Right renal cortex interstitium (tissue), 3 donors: ENCODE measurements at places on chromosomes 6 and 20. TPM values are rescaled to one million over a fixed set of nuclear protein-coding genes. Genes with fewer than 3 reads are reported as not detected.

DNA sequence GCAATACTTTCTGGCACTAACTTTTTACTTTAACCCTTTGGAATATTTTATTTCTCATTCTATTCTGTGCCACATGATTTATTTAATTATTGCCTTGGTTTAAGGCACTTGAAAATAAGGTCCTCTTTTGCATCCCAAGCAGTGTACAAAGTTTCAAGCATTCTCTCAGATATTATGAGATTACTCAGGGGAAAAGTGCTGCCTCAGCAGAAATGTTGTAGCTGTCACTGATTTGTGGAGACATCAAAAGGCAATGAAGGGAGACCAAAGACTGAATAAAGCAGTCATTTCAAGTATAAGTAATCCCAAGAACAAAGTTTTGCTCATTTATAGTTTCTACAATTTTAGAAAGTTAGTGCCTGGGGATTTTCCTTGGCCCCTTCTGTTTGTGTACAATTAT lies 253.0 kb downstream of the RNF144B start:
- no peak for DNase-seq

DNA sequence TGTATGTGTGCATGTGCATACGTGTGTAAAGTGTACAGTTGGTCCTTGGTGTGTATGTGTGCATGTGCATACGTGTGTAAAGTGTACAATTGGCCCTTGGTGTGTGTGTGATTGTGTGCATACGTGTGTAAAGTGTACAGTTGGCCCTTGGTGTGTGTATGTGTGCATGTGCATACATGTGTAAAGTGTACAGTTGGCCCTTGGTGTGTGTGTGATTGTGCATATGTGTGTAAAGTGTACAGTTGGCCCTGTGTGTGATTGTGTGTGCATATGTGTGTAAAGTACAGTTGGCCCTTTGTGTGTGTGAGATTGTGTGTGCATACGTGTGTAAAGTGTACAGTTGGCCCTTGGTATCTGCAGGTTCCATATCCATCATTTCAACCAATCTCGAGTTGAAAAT lies 5.1 kb upstream of the LIME1 start:
- no peak for DNase-seq

- DNase-seq, result no peak
Observed at GRCh38 chr6:73630401-73630800, 23.4 kb downstream of the SLC17A5 start.

DNA sequence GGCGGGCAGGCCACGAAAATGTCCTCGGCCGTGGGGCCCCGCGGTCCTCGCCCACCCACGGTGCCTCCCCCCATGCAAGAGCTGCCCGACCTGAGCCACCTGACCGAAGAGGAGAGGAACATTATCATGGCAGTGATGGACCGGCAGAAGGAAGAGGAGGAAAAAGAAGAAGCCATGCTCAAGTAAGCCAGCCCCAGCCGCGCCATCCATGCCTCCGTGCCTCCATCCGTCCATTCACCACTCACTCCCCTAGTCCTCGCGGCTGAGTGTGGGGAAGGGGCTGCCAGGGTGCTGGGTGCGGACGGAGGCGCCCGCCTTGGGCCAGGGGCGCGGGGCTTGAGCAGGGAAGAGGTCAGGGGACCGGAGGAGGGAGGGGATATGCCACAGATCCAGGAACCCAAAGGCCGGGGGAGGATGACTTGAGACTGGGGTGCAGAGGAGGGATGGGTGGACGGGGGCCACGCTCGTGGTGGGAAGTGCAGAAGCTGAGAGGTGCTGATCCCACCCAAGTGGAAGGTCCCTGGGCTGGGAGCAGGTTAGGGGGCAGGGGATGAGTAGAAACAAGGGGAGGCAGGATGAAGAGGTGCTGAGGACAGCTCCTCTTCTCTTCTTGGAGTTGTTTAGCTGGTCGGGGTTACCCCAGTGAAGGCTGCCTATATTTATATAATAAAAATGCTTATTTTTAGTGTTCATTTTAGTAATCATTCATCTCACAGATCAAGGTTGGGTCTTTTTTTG lies 825 bp downstream of the RIMS1 start:
- DNase-seq, result no peak

DNA sequence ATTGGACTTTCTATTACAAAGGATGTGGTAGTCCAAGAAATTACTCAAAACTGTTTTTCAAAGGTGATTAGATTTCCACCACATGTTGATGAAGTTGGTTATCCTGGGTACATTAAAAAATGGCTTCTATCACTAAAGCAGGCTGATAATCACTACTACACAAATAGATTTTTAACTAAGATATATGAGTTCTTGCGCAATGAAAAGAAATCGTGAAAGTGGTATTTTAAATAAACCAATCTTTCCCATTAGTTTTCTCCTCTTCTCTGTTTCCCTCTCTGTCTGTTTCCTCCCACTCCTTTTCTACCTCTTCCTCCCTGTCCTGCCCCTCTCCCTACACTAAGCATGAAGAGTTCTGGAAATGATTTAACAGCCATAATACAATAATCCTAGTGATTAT lies 487.9 kb upstream of the CITED2 start:
- no peak for DNase-seq

Gene AVP
- polyA plus RNA-seq, result not detected

Gene SLC52A3
- 3.6 TPM for polyA plus RNA-seq
